ENCODE measurements at places on chromosomes 13 and 19. TPM values are rescaled to one million over a fixed set of nuclear protein-coding genes. Genes with fewer than 3 reads are reported as not detected.

Gene C1QTNF9
- not detected for total RNA-seq

Gene SPTBN4
- 0.90 TPM for total RNA-seq

Gene EDDM13
- total RNA-seq = not detected

Gene SHISA2
- total RNA-seq = not detected

Gene TJP3
- 0.73 TPM for total RNA-seq

Gene PCCA
- 8.8 TPM for total RNA-seq

Gene HTR2A
- not detected for total RNA-seq

Gene KLF1
- not detected for total RNA-seq

Gene TEX26
- total RNA-seq = not detected

Gene ZNF208
- not detected for total RNA-seq

Gene ZFR2
- total RNA-seq = 0.48 TPM

Gene ZNF564
- total RNA-seq = 0.95 TPM

Gene LRG1
- total RNA-seq = 0.10 TPM

Gene PRMT1
- 437 TPM for total RNA-seq

Gene REEP6
- total RNA-seq = 5.9 TPM

Gene ADPRHL1
- 15.9 TPM for total RNA-seq

Gene NCCRP1
- total RNA-seq = 1.3 TPM

Gene MTRF1
- total RNA-seq = 6.6 TPM

Gene PDX1
- total RNA-seq = 0.12 TPM

Gene CCDC169
- total RNA-seq = 0.57 TPM

Gene ABHD8
- total RNA-seq = 4.5 TPM

Gene FLT1
- 0.02 TPM for total RNA-seq

Gene PRODH2
- 0.18 TPM for total RNA-seq

Gene KLHL1
- not detected for total RNA-seq

Gene TPT1
- total RNA-seq = 2,317 TPM

Gene CFAP97D2
- total RNA-seq = not detected

Gene SYCN
- not detected for total RNA-seq

Gene RNF17
- total RNA-seq = not detected

Gene ZNF610
- not detected for total RNA-seq

Gene ATP5F1D
- total RNA-seq = 84.2 TPM

Gene BORCS8
- total RNA-seq = 8.7 TPM

Gene PNMA8B
- total RNA-seq = not detected

Gene NCAN
- 0.03 TPM for total RNA-seq

Gene SYDE1
- total RNA-seq = 12.7 TPM

Gene SHD
- total RNA-seq = not detected

Gene ZNF729
- total RNA-seq = not detected

Gene JAK3
- total RNA-seq = 0.36 TPM

Gene IL11
- 50.0 TPM for total RNA-seq

Gene ACER1
- not detected for total RNA-seq

Gene ARHGAP33
- 4.7 TPM for total RNA-seq

Gene ZNF837
- total RNA-seq = 1.7 TPM

Gene POP4
- total RNA-seq = 193 TPM

Gene EPS8L1
- total RNA-seq = 5.7 TPM
